ENCODE measurements at places on chromosomes 7 and 10.

GRCh38 chr7:99040104-99040958, 103.6 kb downstream of the SMURF1 start:
- no peak overlapping the region for H3K4me3 ChIP-seq
- peaks cover 16% of the 10 kb centered on the region for H3K4me1 ChIP-seq
- H3K27ac ChIP-seq = no peak overlapping the region

GRCh38 chr7:139572704-139573385, 49.4 kb downstream of the CLEC2L start:
- DNase-seq = no peak
- H3K4me1 ChIP-seq = no peaks in the 10 kb centered on the region

DNA sequence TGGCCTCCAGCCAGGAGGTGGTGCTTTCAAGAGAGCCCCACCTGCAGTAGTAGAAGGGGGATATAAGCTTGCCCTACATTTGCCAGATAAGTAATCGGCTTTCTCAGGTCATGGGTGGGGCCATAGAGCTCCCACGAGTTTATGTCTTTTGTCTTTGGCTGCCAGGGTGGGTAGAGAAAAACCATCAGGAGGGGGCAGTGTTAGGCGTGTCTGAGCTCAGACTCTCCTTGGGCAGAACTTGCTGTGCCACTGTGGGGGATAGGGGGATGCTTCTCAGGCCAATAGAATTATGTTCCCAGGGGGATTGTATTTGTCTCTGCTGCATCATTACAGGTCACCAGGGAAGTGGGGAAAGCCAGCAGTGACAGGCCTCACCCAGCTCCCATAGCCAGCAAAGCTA, 12.3 kb upstream of the MRPS33 start:
- no peak overlapping the region for H3K4me3 ChIP-seq
- no peaks in the 10 kb centered on the region for H3K4me1 ChIP-seq
- no peak overlapping the region for H3K27ac ChIP-seq
- H3K27me3 ChIP-seq = no peaks in the 10 kb centered on the region

DNA sequence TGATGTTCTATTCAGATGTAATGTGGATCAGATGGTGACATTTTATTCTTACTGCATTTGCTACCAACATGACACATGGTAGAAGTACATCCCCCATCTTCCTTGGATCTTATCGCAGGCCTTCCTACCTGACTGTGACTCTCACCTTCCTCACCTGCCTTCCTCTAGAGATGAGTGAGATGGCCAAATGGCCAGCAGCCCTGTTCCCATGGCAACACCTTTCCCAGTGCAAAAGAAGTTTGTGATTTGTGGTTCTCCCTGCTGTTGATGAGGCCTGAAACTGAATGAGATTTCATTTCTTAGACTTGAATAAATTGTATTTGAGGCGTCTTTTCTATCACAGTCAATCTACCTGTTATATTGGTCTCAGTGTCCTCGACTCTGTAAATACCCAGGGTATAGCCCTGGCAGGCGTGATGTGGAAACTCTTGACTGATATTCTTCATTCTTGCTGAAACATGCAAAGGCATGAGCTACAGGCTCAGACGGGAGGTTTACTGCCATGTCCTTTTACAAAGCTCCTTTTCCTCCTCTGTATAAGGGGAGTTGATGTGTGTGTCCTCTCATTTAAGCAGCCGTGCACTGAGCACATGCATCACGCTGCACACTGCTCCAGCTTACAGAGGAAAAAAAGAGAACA, 440.7 kb upstream of the AKR1E2 start:
- no peak overlapping the region for H3K4me3 ChIP-seq
- no peaks in the 10 kb centered on the region for H3K36me3 ChIP-seq
- H3K4me1 ChIP-seq = peaks cover 5% of the 10 kb centered on the region
- no peaks in the 10 kb centered on the region for H3K27me3 ChIP-seq
- H3K27ac ChIP-seq = no peak overlapping the region
- no peak for DNase-seq

DNA sequence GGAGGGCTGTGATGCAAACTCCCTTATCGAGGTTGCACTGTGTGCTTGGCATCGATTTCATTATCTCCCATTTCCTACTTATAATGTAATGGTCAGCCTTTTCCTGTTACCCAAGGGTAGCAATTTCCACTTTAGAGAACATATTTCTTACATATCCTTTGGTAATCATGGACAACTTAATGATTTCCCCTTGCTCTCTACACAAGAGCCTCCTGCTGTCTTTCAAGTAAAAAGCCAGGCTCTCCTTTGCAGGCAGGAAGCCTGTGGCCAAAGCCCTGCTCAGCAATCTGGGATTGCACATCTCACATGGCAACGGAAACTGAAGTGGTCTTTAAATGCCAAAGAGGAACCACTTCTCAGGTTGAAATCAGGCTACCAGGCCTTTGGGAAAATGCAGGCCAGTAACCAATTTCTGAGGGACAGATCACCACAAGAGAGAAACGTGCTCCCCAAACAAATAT, 86.7 kb upstream of the IKZF1 start:
- no peak overlapping the region for H3K27ac ChIP-seq
- no peak overlapping the region for H3K4me3 ChIP-seq
- DNase-seq = no peak
- peaks cover 2% of the 10 kb centered on the region for H3K4me1 ChIP-seq
- no peaks in the 10 kb centered on the region for H3K36me3 ChIP-seq
- H3K27me3 ChIP-seq = no peaks in the 10 kb centered on the region

DNA sequence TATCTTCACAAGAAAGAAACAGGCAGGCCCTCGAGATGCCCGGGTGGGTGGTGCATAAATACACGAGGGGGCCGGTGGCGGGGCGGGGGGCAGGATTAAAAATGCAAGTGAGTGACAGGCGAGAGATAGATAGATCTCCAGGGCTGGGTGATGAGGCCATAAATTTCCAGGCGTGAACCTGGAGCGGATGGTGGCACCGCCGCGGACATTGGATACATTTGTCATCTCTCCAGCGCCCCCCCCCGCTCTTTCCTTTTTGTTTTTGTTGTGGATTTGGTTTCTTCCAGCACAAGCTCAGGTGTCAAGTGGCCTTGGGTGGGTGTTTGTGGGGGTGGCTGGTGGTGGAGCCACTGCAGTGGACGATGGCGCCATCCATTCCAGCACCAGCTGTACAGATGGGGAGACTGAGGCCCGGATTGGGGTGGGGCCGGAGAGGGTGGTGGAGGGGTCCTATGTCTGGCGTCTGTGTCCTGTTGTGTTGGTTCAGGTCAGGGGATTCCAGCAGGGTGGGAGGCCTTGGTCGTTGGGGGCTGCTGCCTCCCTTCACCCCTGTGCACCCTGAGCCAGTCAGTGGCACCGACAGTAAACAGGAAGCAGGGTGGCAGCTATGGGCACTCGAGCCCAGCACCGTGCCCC, 2.9 kb downstream of the ELFN1 start:
- no peaks in the 10 kb centered on the region for H3K36me3 ChIP-seq
- no peak overlapping the region for H3K4me3 ChIP-seq
- H3K27me3 ChIP-seq = peaks cover 89% of the 10 kb centered on the region
- DNase-seq = peak; percentile 65
- no peak overlapping the region for H3K27ac ChIP-seq

DNA sequence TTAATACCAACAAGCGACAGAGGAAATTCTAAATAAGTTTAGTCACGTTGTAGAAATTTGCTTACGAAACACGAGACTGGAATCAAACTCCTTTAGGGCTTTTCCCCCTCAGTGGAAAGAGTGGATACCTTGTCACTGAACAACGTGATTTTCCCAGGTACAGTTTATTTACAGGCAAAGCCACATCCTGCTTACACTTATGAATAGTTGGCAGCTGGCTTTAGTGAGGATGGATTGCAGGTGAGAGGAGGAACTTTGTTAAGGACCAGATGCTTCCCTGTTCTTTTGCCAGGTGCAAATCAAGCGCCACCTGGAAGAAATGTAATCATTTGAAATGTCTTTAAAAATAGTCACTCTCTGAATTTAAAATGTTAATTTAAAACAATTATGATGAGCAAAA, 282.4 kb downstream of the ADARB2 start:
- DNase-seq = no peak
- no peaks in the 10 kb centered on the region for H3K36me3 ChIP-seq
- no peaks in the 10 kb centered on the region for H3K27me3 ChIP-seq
- H3K4me1 ChIP-seq = no peaks in the 10 kb centered on the region
- no peak overlapping the region for H3K27ac ChIP-seq

- H3K27me3 ChIP-seq = peaks cover 22% of the 10 kb centered on the region
- H3K36me3 ChIP-seq = no peaks in the 10 kb centered on the region
- H3K4me3 ChIP-seq = peak overlapping the region; percentile 79
- H3K4me1 ChIP-seq = peaks cover 59% of the 10 kb centered on the region
These were observed 1.3 kb downstream of the FGFR2 start for GRCh38 chr10:121596689-121597503.

- no peak overlapping the region for H3K27ac ChIP-seq
- no peaks in the 10 kb centered on the region for H3K4me1 ChIP-seq
- no peak overlapping the region for H3K4me3 ChIP-seq
- DNase-seq = peak; percentile 5
These were observed 209.1 kb upstream of the AUTS2 start for GRCh38 chr7:69389216-69389615.

DNA sequence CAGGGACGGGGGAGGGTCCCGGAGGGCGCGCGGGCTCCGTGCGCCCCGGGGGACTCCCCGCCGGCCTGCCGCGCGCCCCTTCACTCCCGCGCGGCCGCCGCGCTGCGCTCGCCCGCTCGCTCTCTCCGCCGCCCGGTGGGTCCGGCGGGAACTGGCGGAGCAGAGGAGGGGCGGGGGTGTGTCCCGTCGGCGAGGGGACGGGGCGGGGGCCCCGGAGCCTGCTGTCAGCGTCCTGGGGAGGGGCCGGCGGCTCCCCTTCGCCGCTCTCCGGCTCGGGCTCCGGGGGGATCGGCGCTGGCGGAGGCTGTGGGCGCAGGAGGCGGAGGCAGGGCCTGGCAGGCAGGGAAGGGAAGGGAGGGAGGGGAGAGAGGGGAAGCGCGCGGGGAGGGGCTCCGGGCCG, at the start of gene SH3PXD2A:
SH3PXD2A (minus strand) TSS at position 153 of the 400 bp plus-strand sequence. CDS start 310 bp downstream, outside the sequence.
- no peaks in the 10 kb centered on the region for H3K27me3 ChIP-seq
- peaks cover 68% of the 10 kb centered on the region for H3K4me1 ChIP-seq
- no peaks in the 10 kb centered on the region for H3K36me3 ChIP-seq
- DNase-seq = no peak

DNA sequence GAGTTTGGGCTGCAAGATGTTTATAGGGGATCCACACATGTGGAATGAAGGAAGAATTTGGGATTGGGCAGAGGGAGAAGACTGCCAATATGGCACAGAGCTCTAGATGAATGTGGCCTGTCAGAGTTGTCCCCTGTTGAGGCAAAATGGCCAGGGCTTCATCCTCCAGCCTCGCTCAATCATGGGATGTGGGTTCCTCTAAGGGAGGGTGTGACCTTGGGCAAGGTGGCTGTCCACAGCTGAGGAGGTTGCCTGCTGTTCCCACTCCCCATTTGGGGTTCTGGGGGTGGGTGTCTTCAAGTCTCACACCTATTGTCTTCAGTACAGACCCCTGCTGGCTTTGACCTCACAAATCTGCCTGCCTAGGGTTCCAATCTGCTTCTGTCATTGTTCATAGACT, 121.6 kb upstream of the FAM204A start:
- peaks cover 37% of the 10 kb centered on the region for H3K27me3 ChIP-seq
- no peak overlapping the region for H3K4me3 ChIP-seq
- H3K4me1 ChIP-seq = peaks cover 7% of the 10 kb centered on the region

DNA sequence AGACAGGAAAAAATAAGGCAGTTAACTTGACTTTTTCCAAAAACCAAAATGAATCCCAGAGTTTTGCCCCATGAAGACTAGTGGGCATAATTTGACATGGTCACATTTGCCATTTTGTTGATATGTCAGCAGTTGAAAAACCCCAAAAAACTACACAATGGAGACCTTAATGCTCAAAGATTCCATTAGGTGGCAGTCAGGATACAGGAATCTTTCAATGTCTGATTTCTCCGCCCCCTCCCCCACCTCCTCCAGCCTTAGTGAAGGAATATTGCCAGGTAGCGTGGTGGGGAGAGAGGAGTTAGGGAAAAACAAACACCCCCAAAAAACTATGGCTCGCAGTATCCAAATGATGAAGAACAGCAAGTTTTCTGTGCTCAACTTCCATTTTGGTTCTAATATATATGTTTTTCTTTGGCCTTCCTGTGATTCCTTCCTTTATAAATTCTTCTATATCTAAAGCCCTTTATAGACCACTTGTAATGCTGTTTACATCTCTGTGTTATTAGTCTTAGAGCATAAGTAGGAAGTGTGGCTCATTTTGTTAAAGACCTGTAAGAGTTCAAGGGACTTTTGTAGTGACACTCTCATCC, 6.7 kb upstream of the SMNDC1 start:
- H3K36me3 ChIP-seq = no peaks in the 10 kb centered on the region
- H3K27me3 ChIP-seq = no peaks in the 10 kb centered on the region
- DNase-seq = no peak
- H3K27ac ChIP-seq = no peak overlapping the region

- H3K27ac ChIP-seq = no peak overlapping the region
- no peaks in the 10 kb centered on the region for H3K27me3 ChIP-seq
- no peaks in the 10 kb centered on the region for H3K36me3 ChIP-seq
- DNase-seq = no peak
These were observed 21.7 kb downstream of the PAPOLB start for GRCh38 chr7:4840079-4840501.

GRCh38 chr7:134406431-134406830, 52.5 kb downstream of the AKR1B1 start:
- H3K27ac ChIP-seq = no peak overlapping the region
- H3K4me3 ChIP-seq = no peak overlapping the region
- no peaks in the 10 kb centered on the region for H3K27me3 ChIP-seq
- no peaks in the 10 kb centered on the region for H3K4me1 ChIP-seq

DNA sequence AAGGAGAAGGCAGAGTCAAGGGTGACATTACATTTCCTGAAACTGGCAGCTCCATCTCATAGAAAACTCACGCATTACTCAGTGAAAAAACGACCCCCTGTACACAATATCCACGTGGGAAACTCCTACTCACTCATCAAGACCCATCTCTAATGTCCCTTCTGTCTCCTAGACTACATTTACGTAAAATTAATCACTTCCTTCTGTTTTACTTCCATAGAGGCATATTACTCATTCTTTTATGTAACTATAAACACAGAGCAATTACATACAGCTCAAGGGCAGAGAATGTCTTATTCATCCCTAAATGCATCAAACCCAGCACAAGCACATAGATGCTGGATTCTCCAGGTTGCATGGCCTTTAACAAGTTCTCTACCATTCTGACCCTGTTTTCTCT, 281.8 kb downstream of the KCNMA1 start:
- H3K36me3 ChIP-seq = no peaks in the 10 kb centered on the region
- no peaks in the 10 kb centered on the region for H3K27me3 ChIP-seq
- no peak overlapping the region for H3K4me3 ChIP-seq
- no peak overlapping the region for H3K27ac ChIP-seq
